IPS DF 19.7 (cell line): ENCODE measurements at places on chromosomes 7 and 10.

DNA sequence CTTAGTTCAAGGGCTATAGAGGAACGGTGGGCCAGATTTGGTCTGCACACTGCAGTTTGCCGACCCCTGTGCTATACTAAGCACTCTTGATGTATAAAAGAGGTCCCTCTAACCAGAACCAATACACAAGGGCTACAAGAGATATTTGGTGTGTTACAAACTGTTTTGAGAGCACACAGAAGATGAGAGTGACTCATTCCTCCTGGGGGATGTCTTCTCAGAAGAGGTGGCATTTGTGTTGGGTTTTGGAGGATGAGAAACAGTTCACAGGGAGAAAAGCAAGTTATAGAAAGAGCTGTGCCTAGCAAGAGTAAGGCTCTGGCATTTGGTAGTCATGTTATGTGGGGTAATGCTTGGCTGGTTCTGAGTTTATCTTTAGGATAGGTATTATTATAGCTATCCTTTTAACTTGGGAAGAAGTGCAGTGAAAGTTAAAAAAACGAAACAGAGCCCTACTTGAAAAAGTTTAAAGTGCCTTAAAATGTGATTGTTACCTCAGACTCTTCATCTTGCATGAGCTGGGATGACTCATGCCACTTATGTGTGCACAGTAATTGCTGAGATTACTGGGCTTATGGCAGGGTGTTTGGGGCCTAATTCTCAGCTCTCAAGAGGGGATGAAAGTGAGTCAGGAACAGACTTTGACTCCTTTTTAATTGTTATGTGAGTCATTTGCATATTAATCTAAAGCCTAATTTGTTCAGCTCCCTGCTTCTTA, 160.4 kb downstream of the KIF20B start:
- DNase-seq: no peak

DNA sequence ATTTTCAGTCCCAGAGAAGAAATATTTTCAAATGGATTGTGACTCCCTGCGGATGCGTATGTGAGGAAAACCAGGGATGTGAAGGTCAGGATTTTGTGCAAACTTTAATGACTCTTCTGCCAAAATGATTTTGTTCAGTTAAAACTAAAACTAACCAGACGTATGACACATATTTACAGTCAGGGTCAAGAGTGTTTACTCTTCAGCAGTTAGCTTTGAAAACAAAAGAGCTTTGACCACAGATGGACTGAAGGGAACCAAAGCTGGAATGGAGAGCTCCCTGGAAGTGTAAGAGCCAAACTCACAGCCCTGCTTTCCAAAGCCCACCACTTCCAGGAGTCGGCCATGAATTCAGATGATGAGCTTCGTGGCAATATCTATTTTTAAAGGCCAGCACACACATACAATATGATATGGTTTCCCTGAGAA, 15.5 kb downstream of the SVIL start:
- DNase-seq: no peak

- DNase-seq: no peak
Measured at GRCh38 chr10:77293347-77293746, 344.3 kb downstream of the KCNMA1 start.

DNA sequence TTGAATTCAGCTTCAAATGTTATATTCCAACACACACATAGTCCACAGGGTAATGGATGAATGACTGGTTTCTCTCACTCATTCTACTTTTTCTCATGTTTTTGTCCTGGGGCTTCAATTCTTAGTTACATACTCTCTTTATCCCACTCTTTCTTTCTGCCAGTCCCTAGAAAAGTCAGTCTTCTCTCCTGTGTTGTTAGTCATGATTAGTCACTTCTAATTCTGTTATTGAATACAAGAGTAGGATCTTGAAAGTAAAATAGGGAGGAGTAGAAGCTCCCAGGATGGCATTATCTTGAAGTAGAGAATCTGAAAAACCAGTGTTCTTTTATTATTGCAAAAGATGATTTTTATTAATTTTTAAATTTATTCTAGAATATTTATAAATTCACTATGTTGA, 45.5 kb upstream of the CALCR start:
- DNase-seq: no peak

DNA sequence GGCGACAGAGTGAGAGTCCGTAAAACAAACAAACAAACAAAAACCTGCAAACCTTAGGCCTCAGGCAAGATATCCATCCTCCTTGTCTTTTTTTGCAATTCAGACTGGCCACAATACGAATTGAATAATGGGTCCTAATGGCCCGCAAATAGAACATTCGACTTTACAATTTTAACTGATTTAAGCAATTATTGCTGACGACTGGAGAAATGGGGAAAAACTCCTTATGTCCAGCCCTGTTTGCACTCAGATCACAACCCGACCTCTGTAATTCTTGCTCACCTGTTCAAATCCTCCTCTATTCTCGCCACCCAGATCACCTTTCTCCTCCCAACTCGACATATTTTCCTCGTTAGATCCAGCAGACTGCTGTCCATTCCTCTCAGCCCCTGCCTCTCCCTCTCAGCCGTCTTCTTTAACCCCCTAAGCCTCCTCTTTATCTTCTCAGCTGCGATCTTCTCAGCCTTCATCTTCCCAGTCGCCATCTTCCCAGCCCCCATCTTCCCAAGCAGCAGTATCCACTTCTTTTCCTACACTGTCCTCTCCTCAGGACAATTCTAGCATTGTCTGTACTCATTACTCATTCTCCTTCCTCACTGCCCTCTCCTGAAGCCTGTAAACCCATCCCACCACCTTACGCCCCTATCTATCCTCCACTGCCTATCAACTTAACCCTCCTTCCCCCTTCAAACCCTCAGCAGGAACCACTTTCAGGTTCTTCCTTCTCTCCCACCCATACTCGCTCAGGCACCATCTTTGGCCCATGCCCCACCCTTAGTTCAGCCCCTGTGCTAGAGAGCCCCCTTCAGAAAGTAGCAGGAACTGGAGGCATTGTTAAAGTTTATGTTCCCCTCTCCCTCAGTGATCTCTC, 61.8 kb downstream of the LRRC17 start:
- DNase-seq: no peak

DNA sequence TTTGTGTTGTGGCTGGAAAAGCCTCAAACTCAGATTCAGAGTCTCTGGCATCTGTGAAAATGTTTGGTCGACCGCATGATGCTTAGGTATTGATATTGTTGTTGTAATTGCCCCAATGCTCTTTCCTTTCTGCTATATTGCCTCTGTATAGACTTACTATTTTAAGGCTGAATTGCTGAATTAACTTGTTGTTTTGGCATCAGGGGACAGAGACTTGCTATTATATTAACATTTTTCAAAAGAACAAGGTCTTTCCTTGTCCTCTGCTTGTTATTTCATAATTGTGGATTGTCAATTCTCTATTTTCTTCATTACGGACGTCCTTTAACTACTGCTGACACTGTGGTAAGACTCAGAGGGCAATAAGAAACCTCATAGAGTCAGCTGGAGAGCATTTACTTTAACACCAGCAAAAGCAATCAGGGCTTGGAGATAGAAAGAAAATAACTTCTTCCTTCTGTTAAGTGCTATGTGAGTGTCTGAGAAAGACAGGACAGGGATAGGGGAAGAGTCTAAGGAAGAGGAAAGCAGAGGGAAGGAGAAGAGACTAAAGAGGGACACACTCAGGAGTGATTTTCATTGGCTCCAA, 17.6 kb downstream of the CPED1 start:
- DNase-seq: no peak

- no peak for DNase-seq
Measured at GRCh38 chr7:83599131-83599530, 49.8 kb downstream of the SEMA3E start.

DNA sequence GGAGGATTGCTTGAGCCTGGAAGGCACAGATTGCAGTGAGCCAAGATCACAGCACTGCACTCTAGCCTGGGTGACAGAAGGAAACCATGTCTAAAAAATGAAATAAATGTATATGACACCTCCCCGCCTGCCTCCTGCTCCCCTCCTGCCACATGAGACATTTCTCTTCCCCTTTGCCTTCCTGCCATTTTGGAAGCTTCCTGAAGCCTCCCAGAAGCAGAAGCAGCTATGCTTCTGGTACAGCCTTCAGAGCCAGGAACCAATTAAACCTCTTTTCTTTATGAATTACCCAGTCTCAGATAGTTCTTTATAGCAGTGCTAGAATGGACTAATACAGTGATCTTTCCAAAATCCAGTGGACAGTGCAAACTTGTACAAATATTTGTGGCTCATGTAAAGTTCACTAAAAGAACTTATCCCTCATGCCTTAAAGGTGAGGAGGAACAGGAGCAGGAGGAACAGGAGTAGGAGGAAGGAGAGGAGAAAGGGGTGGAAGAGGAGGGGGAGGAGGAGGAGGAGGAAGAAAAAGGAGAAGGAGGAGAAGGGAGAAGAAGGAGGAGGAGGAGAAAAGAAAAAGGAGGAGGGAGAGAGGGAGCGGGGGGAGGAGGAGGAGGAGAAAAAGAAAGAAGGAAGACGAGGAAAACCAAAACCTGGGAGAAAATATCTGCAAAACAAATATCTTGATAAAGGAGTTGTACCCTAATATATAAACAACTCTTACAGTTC, 2.8 kb upstream of the ABI1 start:
- no peak for DNase-seq
